Activated CD4-positive, alpha-beta T cell treated with anti-CD3 and anti-CD28 coated beads for 36 hours (primary cell): ENCODE measurements at places on chromosomes 5 and 9. TPM values are rescaled to one million over a fixed set of nuclear protein-coding genes. Genes with fewer than 3 reads are reported as not detected.
A peak's percentile ranks its signal among the peaks of the same experiment; 100 is the strongest.

DNA sequence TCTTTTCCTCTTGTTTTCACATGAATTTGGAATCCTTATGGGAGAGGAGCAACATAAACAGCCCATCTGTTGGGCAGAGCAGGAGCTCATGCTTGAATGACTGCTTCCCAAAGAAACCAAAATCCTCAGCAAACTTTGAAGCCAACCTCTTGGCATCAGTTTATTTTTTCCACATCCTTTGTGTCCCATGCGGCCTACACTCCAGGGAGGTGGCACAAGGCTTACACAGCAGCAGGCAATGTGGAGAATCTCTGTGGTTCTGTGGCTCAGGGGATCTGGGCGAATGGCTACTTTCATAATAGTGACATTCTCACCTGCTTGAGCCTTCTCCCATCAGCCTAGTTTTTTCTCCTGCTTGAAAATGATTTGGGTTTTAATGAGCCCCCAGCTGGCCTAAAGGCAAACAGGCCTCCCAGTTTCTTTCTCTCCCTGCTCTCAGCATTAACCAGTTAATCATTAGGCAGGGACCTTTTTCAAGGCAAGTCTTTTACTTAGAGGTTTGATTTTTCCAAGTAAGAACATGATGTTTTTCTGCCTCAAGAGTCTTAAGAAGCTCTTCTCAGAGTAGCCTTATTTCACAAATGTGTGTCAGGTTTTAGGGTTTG is 370.3 kb downstream of the ARHGEF28 start:
- no peak overlapping the region for H3K4me3 ChIP-seq
- no peak overlapping the region for H3K27ac ChIP-seq
- no peak for DNase-seq

The GFI1B gene
- total RNA-seq: 0.19 TPM

DNA sequence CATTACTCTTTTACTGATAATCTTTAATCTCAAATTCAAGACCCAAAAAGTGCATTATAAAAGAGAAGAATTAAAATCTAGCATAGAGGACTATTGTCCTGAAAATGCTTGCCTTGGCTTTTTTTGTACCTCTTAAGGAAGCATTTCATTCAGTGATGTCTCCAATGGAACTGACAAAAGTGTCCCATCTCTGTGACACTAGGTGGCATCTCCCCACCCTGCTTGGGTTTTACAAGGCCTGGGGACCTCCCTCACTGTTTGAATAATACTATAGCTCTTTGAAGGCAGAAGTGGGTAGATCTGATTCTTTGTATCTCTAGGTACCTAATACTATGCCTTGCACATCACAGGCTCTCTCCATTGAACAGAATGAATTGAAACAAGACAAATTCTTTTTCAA is 180.6 kb downstream of the EPB41L4A start:
- H3K27me3 ChIP-seq: peaks cover 14% of the 10 kb centered on the region
- H3K4me3 ChIP-seq: no peak overlapping the region
- H3K27ac ChIP-seq: no peak overlapping the region
- H3K4me1 ChIP-seq: no peaks in the 10 kb centered on the region
- H3K36me3 ChIP-seq: no peaks in the 10 kb centered on the region

The FBP1 gene
- 0.39 TPM for total RNA-seq

GRCh38 chr5:73135021-73135420 is 14.6 kb downstream of the TMEM171 start:
- no peaks in the 10 kb centered on the region for H3K36me3 ChIP-seq
- H3K27me3 ChIP-seq: peaks cover 55% of the 10 kb centered on the region
- no peaks in the 10 kb centered on the region for H3K4me1 ChIP-seq
- no peak overlapping the region for H3K4me3 ChIP-seq

DNA sequence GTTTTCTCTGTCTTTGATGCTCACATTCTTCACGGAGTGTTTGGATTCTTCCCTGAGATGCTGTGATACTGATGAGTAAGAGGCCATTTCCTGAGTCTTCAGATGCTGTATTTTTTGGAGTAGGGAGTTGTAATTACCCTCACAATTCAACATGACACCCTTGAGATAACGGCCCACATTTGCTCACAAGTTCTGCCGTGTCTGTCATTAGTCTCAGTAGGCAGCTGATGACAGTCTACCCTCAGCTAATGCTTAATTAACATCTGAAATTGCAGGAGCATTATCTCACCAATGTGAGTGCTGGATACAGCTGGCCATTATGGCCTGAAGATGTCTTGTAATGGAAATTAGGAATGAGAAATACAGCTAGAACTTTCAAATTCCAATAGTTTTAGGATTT is 307.1 kb upstream of the ADCY2 start:
- H3K4me3 ChIP-seq: no peak overlapping the region
- no peaks in the 10 kb centered on the region for H3K4me1 ChIP-seq
- H3K27ac ChIP-seq: no peak overlapping the region

The ANKRD31 gene
- 0.66 TPM for total RNA-seq

The SH3GL2 gene
- not detected for total RNA-seq

The TAS2R1 gene
- total RNA-seq: not detected

The C9orf153 gene
- 0.46 TPM for total RNA-seq

DNA sequence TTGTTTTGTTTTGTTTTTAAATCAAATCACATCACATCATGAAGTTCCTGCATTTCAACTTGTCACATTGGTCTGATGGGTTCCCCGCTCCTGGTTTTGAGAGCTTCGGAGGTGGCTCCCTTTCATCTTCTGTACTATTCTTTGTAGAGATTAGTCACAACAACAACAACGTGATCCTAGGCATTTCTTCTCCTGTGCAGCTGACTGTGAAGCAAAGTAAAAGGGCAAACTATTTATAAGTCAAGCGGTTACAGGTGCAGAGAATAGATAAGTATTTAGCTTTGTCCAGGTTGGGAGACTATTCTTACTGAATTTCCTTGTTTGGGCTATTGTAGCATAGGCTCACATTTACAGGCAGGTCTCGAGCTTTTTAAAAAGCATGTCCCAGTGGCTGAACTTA is 197.7 kb upstream of the CDKN2B start:
- H3K36me3 ChIP-seq: no peaks in the 10 kb centered on the region
- no peak for DNase-seq
- H3K4me1 ChIP-seq: peaks cover 35% of the 10 kb centered on the region
- H3K27ac ChIP-seq: no peak overlapping the region
- no peak overlapping the region for H3K4me3 ChIP-seq

DNA sequence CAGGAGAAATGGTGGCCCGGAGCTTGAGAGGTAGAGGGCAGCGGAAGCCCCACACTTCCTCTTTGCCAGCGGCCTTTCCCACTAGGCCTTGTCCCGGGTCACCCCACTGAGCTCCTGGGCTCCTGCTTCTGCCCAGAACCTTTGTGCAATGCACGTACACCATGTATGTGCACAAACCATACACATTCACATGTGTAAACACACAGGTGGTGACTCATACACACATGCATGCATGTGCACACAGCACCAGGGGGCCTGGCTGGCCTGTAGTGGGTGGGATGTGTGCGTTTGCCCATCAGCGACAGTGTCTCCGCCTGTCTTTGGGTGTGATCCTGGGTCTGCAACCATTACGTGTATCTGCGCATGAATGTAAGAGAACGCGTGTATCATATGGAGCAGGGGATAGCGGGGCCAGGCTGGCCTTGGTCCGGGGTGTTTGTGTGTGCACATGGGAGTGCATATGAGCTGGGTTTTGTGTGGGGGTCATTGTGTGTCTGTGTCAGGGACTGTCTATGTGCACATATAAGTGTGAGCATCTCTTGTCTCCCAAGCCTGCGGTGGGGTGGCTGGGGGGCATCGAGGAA is 43.7 kb downstream of the PSD2 start:
- H3K27ac ChIP-seq: no peak overlapping the region
- H3K27me3 ChIP-seq: peaks cover 16% of the 10 kb centered on the region
- H3K36me3 ChIP-seq: no peaks in the 10 kb centered on the region

The PHF24 gene
- 0.18 TPM for total RNA-seq

DNA sequence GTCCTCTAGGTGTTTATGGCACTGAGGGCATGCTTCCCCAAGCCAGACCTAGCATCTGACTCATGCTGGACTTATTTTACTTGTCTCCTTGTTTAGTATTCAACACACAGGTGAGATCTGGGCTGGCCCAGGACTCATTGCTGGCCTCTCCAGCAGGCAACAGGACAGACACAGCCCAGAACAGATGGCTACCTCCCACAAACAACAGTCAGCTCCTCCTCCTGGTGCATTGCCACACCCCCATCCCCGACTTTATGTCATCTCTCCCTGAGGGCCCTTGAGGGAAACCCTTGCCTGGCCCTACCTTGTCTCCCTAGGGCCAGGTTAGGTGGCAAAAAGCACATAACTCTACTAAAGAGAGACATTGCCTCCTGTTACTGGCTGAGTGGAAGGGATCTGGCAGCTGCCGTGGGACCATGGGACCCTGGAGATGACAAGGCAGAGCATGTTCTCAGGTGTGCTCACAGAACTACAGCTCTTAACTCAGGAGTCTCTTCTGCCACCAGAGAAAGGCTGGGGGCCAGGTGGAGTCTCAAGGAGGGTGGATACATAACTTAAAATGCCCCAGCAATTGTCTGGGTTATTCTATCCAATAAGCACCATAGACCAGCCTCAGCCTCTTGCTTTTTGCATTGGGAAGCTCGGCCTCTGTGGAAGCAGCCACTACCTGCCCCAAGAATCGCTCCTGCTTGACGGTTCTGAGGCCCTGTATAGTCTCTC is 2.3 kb downstream of the ACSL6 start:
- peaks cover 18% of the 10 kb centered on the region for H3K4me1 ChIP-seq
- H3K36me3 ChIP-seq: no peaks in the 10 kb centered on the region
- H3K27me3 ChIP-seq: peaks cover 36% of the 10 kb centered on the region
- no peak for DNase-seq
- H3K27ac ChIP-seq: no peak overlapping the region

The TMEM171 gene
- total RNA-seq: not detected

The GPR151 gene
- total RNA-seq: not detected

DNA sequence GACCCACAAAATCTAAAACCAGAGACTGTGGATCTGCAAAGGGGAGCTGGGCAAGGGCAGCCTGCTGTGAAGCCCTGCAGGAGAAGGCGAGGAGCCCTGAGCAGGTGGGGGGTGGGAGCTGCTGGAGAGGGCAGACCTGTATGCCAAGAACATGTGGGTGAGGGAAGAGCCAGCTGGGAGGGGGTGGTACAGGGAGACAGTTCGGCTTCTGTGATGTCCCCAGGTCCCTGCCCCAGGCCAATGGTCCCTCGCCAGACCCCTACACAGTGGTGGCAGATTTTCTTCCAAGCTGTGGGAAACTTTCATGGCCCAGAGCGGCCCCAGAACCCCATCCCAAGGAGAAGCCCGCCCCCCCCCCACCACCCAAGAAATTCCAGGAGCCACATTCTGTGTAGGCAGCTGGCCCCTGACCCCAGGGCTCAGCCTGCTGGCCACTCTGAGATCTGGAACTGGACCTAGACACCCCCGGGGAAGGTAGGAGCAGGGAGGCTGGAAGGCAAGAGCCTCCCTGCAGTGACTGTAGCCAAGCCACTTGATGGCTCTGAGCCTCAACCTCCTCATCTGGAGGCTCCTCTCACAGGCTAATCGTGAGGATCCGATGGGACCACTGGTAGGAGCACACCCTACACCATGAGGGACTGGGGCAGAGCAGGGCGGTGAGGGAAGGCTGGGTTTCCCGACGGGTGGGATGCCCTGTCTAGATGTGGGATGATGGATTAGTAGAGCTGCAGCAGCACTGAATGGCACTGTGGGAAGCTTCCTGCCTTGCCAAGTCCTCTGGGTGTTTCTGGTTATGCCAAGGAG is 22.6 kb upstream of the CSF1R start:
- no peaks in the 10 kb centered on the region for H3K27me3 ChIP-seq
- no peak for DNase-seq
- no peak overlapping the region for H3K27ac ChIP-seq
- no peaks in the 10 kb centered on the region for H3K4me1 ChIP-seq

GRCh38 chr5:111962906-111963305 is 205.9 kb upstream of the NREP start:
- no peaks in the 10 kb centered on the region for H3K36me3 ChIP-seq
- no peak for DNase-seq
- no peaks in the 10 kb centered on the region for H3K4me1 ChIP-seq
- no peak overlapping the region for H3K4me3 ChIP-seq
- H3K27me3 ChIP-seq: no peaks in the 10 kb centered on the region

DNA sequence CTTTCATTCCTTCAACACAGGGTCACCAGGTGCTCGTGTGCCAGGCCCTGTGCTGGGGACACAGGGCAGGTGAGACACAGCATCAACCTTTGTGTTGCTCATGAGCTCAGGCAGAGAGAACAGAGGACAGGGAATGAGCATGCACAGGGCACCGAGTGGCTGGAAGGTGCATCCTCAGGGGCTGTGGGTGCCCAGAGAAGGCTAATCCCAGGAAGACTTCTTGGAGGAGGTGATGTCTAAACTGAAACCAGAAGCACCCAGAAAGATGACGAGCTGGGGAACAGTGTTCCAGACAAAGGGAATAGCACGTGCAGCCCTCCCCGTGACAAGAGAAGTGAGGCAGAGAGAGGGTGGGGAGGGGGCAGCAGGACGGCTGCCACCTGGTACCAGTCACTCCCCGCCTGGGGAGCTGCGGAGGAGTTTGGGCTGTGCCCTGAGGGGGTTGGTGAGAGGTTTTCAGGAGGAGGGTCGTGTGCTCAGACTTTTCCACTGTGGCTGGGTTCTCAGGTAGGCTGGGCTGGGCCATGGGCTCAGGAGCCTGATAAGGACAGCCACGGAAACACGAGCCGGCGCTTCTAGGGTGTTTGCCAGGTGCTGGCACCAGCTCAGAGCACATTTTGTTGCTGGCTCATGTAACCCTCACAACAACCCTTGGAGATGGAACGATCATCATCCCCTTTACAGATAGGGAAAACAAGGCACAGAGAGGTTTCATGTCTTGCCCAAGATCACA is 46.0 kb downstream of the HMCN2 start:
- peaks cover 2% of the 10 kb centered on the region for H3K27me3 ChIP-seq
- no peak overlapping the region for H3K4me3 ChIP-seq
- H3K4me1 ChIP-seq: no peaks in the 10 kb centered on the region

DNA sequence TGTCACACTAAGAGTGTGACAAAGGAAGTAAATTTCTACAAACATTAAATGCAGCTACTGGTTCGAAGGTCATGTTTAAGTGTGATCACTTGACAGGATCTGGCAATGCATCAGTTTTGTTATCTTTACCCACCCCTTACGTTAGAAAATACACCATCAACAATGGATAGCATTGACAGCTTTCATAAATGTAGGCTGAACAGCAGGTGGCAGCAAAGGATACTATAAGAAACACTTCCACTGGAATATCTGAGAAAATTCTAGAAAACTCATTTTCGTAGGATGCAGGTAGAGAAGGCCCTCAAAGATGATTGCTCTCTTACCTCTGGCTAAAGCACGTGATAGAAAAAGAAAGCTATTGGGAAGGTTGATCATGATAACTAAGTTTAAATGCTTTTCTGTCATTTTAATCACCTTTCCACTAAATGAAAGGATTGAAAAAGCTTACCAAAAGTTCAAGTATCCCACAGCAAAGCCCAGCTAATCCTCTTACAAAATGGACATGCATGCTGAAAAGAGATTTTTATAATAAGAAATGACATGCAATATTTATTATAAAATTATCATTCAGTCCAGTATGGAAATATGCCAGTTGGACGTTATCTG is 292.5 kb downstream of the PARP8 start:
- DNase-seq: peak; percentile 32
- no peak overlapping the region for H3K27ac ChIP-seq
- peaks cover 6% of the 10 kb centered on the region for H3K4me1 ChIP-seq
- peaks cover 28% of the 10 kb centered on the region for H3K27me3 ChIP-seq
- no peak overlapping the region for H3K4me3 ChIP-seq
